ENCODE measurements at places on chromosomes 13 and 19. TPM values are rescaled to one million over a fixed set of nuclear protein-coding genes. Genes with fewer than 3 reads are reported as not detected.

ZNF20 gene
- 3.0 TPM for polyA plus RNA-seq

RSPH6A gene
- not detected for polyA plus RNA-seq

IFI30 gene
- 8.5 TPM for polyA plus RNA-seq

B3GNT8 gene
- 0.73 TPM for polyA plus RNA-seq

NPAS1 gene
- not detected for polyA plus RNA-seq

MIR17HG gene
- polyA plus RNA-seq = 0.64 TPM

ETHE1 gene
- 72.5 TPM for polyA plus RNA-seq

SRRM5 gene
- polyA plus RNA-seq = 0.52 TPM

CD37 gene
- polyA plus RNA-seq = 168 TPM

HSH2D gene
- polyA plus RNA-seq = 17.0 TPM

KLK1 gene
- polyA plus RNA-seq = 0.48 TPM

LRRC25 gene
- polyA plus RNA-seq = not detected

CHMP2A gene
- polyA plus RNA-seq = 210 TPM

CASP14 gene
- not detected for polyA plus RNA-seq

GTF2F1 gene
- 19.7 TPM for polyA plus RNA-seq

PSG11 gene
- not detected for polyA plus RNA-seq

NLRP4 gene
- polyA plus RNA-seq = not detected

FBN3 gene
- not detected for polyA plus RNA-seq

ZNF587 gene
- 6.1 TPM for polyA plus RNA-seq

FOXA3 gene
- polyA plus RNA-seq = not detected

SCN1B gene
- not detected for polyA plus RNA-seq

OSCAR gene
- not detected for polyA plus RNA-seq

MEIOSIN gene
- polyA plus RNA-seq = not detected

NUFIP1 gene
- 4.2 TPM for polyA plus RNA-seq

CDADC1 gene
- polyA plus RNA-seq = 10.2 TPM

IZUMO2 gene
- not detected for polyA plus RNA-seq

EBI3 gene
- 0.57 TPM for polyA plus RNA-seq

CPT1C gene
- 0.41 TPM for polyA plus RNA-seq

MEF2B gene
- 0.30 TPM for polyA plus RNA-seq

ABHD17A gene
- 139 TPM for polyA plus RNA-seq

GNG8 gene
- polyA plus RNA-seq = not detected

Measured in CD4-positive, CD25-positive, alpha-beta regulatory T cell (primary cell).